Activated B cell treated with CpG ODN at 0.5 μM for 24 hours (primary cell): ENCODE measurements at places on chromosomes 3 and 15.

- peak; percentile 44 for DNase-seq
Observed at GRCh38 chr3:115814778-115815380, 191.6 kb downstream of the GAP43 start.

DNA sequence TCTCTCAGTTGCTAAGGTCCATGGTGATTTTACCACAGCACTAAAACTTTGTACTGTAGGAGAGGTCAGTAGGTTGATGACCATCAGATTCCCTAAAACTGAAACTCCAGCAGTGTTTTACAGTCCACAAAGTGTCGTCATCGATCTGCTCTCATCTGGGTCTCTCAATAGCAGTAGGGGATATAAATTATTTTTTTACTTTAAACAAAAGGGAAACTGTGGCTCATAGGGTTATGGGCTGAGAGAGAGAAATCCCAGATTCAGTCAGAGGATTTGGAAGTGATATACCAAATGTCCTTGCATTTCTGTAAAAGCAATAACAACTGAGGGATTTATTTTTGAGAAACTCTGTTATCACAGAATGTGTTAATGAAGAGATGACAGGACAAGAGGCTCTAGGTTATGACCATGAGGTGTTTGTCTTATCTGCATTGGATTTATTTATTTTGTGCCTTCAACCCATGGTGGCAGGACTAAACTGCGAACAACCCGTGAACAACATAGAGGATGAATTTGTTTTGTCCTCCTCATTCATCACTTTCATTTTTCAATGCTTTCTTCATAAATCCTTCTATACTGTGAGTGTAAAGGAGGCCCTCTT, 869.7 kb downstream of the OTOL1 start:
- no peak for DNase-seq

DNA sequence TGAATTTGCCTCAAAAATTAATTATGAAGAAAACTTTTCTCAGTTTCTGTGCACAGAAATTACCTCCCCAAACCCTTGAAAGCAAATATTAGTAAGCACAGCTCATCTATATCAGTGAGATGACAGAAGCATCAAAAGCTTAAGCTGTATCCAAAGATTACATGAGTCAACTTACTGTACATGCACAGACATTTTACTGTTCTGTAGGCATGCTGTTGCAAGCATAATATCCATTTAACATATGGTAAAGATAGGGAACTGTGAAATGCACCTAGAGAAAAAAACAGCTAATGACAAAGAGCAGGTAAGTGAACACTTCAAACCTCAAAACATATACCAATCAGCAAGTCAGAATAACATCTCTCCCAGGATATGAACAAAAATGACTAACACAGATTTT, 20.9 kb downstream of the SHOX2 start:
- no peak for DNase-seq

GRCh38 chr15:65903296-65904073, 34.2 kb downstream of the RAB11A start:
- DNase-seq = no peak

DNA sequence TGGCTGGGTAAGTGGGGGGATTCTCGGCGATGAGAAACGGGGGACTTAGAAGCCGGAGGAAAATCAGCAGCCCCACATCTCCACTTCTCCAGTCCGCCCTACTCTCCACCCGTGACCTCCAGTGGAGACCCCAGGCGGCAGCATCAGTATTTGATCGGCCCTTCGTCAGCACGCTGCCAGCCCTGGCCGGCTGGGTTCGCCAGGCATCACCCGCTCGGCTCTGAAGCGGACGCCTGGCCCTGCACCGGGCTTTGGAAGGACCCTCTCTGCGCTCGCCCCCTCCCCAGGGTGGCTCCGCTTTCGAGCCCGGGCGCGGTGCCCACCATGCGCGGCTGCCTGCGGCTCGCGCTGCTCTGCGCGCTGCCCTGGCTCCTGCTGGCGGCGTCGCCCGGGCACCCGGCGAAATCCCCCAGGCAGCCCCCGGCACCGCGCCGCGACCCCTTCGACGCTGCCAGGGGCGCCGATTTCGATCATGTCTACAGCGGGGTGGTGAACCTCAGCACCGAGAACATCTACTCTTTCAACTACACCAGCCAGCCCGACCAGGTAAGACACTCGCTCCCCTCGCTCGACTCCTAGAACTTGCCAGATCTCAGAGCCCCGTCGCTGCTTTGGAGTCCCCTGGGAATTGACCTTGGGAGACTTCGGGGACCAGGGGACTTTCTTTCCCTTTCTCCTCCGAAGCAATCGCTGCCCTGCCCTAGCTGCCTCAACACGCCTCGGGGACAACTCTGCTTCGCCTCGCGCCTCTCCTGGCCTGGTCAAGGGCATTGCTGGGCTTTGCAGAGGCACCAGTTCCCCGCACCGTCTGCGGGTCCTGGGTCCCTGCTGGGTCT, 561 bp downstream of the SIDT1 start:
- peak; percentile 57 for DNase-seq

DNA sequence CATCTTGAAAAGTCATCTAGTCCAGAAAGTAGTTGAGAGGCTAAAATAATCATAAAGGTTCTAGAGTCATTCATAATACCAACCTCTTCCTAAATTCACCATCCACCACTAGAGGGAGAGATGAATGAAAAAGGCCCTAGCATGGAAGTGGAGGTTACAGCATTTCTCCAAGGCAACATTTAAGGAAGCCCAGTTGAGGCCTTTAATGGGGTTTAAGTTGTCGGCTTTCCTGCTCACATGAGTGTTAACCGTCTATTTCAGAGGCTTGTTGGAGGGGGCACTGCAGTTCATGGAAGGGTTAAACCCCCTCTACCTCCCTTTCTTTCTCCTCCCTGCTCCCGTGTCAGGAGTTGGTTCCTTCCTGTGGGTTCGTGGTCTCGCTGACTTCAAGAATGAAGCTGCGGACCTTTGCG, 3.8 kb upstream of the SLCO3A1 start:
- DNase-seq = no peak

GRCh38 chr15:60901647-60902046, 327.5 kb downstream of the RORA start:
- no peak for DNase-seq

DNA sequence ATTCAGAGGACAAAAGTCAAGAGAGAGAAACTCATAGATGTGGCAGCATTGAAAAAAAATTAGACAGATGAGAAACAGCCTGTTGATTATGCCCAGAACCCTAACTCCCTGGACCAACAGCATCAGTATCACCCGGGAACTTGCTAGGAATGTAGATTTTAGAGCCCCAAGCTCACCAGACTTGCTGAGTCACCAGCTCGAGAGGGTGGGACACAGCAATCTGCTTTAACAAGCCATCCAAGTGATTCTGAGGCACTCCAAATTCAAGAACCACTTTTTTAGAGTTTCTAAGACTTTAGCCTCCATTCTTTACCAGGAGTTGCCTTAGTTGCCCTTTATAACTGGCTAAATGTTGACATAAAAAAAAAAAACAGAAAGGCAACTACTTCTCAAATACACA, 70.9 kb downstream of the CGGBP1 start:
- DNase-seq = no peak

- no peak for DNase-seq
Observed at GRCh38 chr3:28564211-28564610, 215.6 kb upstream of the AZI2 start.

DNA sequence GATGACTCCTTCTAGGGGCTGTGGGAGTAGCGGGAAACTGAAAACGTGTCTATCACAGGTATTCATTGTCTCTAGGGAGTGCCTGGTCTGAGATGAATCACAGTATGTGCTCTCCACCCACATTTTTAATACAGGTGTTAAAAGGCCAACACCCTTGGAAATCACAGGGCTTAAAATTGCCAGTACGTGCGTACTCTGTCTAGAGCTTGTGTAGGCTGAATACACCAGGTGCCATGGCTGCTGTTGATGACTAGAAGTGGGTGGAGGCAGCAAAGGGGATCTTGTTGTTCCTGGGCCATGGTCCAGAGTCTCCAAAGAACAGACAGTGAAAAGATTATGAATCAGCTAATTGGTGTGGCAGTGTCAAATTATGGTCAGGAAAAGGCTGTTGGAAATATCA, 35.1 kb upstream of the P3H2 start:
- DNase-seq = no peak

- DNase-seq = no peak
Observed at GRCh38 chr3:49780080-49780974, 6.0 kb downstream of the IP6K1 start.

- peak; percentile 84 for DNase-seq
Observed at GRCh38 chr3:141876381-141876890, at the start of gene ATP1B3. TSS of gene ATP1B3 (plus strand) at chr3:141876643. CDS start at chr3:141876802, 159 bp downstream.

- DNase-seq = peak; percentile 82
Observed at GRCh38 chr3:45995236-45996192, at the start of gene FYCO1. TSS of gene FYCO1 (minus strand) at chr3:45995824. CDS start at chr3:45984910, 10,914 bp downstream.

- no peak for DNase-seq
Observed at GRCh38 chr3:146222204-146223046, 28.5 kb downstream of the PLSCR4 start.

DNA sequence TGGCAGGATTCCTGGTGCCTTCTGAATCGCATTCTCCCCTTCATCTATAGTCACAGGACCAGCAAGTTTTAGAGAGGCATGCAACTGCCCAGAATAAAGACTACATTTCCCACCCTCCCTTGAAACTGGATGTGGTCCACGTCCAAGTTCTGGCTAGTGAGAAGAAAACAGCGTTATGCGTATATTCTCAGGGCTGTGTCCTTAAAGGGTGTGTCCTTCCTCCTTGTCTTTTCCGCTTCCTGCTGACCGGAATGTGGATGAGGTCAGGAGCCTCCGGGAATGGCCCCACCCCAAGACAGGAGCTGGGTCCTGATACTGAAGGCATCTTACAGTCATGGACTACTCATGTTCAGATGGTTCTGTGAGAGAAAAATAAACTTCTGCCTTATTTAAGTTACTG, 20.2 kb downstream of the CHST2 start:
- DNase-seq = no peak

DNA sequence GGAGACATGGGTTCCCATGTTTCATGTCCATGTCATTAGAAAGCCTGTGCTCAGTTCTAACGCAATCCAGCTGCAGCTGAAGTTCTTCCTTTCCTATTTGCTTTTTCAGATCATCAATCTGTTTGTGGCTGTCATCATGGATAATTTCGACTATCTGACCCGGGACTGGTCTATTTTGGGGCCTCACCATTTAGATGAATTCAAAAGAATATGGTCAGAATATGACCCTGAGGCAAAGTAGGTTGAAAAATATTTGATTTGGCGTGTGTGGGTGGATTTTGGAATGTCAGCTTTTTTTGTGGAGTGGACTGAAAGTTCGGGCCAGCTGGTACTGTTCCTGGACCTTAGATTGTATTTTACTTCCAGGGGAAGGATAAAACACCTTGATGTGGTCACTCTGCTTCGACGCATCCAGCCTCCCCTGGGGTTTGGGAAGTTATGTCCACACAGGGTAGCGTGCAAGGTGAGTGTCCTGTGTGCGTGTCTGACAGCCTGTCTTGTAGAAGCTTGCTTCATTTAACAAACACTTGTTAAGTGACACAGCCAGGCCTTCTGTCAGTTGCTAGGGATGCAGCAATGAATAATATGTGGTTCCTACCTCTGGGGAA, 69.6 kb downstream of the CHDH start:
- no peak for DNase-seq

DNA sequence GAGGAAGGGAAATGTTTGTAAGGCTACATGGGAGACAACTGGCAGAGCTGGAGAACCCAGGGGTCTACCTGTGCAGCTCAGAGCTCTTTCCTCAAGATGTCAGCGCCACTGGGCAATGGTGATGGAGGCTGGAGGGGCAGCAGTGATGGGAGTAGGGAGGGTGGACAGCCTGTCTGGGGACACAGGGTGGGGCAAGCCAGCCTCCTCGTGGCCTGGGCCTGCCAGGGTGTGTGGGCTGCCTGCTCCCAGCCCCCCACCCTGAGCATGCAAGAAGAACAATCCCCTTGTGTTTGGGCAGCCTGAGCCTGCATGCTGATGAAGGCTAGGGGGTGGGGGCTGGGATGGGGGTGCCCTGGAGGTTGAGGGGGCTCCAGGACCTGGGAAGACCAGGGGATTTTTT, 1.2 kb downstream of the PCBP4 start:
- no peak for DNase-seq

GRCh38 chr15:95522533-95522932, 808.0 kb upstream of the NR2F2 start:
- DNase-seq = no peak
